ENCODE measurements at places on chromosomes 3 and 15.

DNA sequence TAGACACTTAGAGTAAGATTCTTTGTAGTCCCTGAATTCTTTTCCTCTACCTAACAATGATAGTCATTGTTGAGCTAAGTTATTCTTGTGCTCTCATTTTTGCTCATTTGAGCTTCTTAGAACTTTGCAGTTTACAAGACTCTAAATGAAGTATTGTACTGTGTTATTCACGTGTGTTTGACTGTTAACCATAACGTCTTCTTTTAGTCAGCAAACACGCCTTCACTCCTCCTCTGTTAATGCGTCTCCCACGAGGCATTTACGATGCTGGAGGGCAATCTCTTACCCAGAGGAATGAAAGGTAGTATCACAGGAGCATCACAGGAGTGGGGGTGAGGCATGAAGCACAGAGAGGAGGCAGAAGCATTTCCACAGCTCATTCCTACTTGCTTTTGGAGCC is 14.8 kb upstream of the P2RY14 start:
- DNase-seq = no peak

DNA sequence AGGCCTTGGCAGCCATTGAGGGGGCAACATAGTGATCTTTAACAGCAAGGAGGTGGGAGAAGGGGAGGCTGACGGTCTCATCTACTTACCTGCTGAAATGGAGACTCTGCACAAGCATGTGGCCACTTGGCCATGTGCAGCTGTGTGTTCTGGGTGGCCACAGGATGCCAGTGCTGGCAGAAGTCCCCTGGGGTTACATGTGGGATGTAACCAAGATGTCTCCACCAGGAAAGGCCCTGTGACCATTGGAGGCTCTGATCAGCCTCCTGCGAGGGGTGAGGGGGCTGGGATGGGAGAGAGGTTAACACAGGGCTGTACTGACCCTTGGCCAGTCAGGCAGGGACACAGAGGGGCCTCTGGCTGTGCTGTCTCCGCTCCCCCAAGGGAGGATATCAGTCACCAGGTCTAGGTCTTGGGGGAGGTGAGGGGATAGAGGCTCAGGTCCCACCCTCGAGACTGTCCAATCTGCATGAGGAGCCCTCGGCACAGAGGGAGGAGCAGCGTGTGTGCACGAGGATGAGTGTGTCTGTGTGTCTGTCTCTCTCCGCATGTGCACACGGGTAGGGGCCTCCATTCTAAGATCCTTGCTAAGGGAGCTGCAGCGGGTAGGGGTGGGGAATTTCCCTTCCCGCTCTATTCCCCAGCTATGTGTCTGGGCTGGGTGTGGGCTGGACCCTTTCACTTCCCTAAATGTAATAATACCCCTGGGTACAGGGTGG is 19.5 kb downstream of the PRKCD start:
- DNase-seq = no peak

- no peak for DNase-seq
These were observed 70.1 kb downstream of the CCK start for GRCh38 chr3:42195879-42196330.

DNA sequence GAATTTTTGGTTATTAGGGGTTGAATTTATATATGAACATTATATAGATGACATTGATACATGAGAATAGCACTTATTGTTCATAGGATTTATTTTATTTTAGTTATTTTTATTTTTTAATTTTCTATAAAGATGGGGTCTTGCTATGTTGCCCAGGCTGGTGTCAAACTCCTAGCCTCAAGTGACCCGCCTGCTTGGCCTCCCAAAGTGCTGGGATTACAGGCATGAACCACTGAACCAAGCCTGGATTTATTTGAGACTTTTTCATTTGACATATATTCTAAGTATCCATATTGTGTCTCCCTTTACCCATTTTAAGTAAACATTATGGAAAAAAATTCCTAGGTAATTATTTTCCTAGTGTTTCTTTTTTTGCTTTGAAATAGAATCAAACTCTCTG is 12.5 kb downstream of the PAQR9 start:
- no peak for DNase-seq

GRCh38 chr15:47750030-47750739 is 32.9 kb downstream of the SEMA6D start:
- no peak for DNase-seq

- DNase-seq = no peak
These were observed 71.4 kb upstream of the PLCL2 start for GRCh38 chr3:16813336-16813735.

All from NCI-H1105 treated with DMSO at 0.1 percent for 48 hours (cell line).